Activated CD4-positive, alpha-beta memory T cell treated with anti-CD3 and anti-CD28 coated beads, Interleukin-2, amount 10 ng/mL, durations not matched to agents 7 days and 5 days (primary cell): ENCODE measurements at places on chromosomes 1 and 21.
A peak's percentile ranks its signal among the peaks of the same experiment; 100 is the strongest.

GRCh38 chr1:9454494-9455066 lies 84.7 kb upstream of the SLC25A33 start:
- no peak for DNase-seq

GRCh38 chr1:29326123-29326522 lies 89.8 kb downstream of the PTPRU start:
- DNase-seq, result no peak

DNA sequence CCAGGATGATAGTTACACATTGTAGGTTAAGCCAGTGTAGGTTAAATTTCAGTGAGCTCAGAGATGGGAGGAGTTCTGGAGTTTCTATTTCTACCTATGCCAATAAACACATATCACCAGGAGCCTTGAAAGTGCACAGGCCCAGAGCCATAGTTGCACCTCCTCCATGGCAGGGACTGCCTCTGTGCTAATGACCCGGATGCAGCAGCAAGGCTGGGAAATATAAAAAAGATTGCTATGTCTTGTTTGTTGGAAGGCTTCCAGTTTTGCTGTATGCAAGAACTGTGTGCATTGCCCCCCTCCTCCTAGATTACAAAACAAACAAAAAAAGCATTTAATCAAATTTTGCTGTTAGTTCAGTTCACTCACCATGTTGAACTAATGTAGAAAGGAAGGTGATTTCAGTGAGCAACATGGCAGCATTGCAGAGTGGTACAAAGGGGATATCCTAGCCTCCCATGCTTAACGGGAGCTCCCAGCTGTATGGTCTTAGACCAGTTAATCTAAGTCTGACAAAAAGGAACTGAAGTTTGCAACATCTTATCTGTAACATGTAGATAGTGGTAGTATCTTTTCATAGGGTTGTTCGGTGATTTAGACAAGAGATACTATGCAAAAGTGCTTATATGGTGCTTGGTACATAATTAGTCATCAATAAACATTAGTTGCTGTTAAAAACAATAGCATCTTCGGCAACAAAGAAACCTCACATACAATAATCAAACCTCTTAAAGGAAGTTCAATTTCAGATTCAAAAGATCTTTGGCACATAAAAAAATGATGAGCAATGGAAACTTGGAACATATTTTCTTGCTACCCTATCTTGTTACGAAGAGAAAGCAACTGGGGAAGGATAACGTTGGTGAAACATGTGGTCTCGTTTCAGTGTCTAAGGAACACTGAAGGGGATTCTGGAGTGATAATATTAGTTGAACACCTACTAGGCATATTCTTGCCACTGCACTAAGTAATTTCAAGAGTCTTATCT lies 309.5 kb downstream of the ASTN1 start:
- no peak for DNase-seq

DNA sequence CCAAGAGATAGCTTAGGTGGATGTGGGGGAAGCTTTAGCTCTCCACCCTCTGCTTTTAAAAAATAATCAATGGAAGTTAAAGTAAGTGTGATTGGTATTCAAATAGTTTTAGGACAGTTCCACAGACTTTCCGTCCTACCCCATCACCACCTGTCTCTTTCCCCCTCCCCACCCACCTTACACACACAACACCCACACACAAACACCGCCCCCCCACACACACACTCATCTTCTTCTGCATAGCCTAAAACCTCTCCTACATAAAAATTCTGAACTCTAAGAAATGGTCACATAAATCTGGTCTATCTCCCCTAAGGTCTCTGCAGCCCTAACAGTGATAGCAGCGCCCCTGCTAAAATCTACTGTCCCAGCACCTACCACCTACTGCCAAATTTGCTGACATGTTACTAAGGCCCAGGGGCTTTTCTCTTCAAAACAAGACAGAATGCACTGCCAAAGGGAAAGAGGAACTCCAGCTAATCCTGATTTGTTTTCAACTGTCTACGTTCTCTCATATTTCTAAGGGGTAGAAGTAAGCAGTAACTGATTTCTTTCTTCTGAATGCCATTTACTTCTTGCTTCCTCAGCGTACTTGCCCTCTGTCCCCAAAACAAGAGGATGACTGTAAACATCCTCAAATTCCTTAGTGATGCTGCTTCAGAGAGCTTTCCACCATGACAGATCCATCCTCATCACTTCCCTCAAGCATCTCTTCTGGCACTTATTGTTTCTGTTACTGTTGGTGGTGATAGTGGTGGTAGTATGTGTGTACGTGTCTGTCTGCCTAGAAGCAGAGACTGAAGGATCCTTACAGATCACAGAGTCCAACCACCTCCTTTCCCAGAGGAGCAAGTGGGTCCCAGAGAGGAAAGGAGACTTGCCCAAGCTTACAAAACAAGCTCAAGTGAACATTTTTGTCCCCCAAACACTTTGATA lies 56.8 kb downstream of the LUZP1 start:
- DNase-seq, result no peak

DNA sequence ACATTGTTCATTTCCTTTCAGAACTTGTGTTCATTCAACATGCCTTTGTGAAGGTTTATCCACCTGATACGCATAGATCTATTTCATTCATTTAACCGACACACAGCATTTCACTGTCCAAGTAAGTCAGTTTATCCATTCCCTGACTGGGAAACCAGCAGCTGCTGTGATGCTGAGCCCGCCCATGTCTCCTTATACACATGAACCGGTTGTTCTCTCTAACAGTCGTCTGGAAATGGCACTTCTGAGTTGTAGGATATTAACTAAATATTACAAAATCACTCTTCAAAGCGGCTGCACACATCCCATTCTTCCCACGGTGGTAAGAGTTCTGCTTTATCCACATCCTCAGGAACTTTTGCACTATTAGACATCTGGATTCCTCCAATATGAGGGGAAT lies 71.1 kb downstream of the NPHP4 start:
- no peak for DNase-seq

GRCh38 chr1:202014915-202015661 lies 4.7 kb downstream of the ELF3 start:
- DNase-seq, result no peak

GRCh38 chr1:47875036-47875435 lies 122.1 kb downstream of the TRABD2B start:
- no peak for DNase-seq

GRCh38 chr1:24294228-24294672 lies 24.9 kb upstream of the GRHL3 start:
- no peak for DNase-seq

DNA sequence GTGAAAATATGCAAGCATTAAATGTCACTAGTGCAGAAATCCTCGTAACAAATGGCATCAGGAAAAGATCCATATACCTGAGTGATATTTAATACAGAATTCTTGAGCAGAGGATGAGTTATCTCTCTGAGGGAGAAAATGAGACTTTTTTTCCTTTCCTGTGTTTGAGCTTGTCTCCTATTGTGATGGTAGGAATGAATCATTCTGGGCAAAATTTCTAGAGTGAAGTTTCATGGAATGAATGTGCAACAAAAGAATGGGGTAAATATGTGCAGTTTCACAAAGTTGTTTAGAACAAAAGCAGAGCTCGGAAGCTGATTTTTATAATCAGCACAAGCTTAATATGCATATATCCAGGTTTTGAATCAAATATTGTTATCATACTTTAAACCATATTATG lies 4.6 kb downstream of the CTPS1 start:
- no peak for DNase-seq

- DNase-seq, result no peak
These were observed 32.9 kb downstream of the C21orf91 start for GRCh38 chr21:17786071-17786850.

DNA sequence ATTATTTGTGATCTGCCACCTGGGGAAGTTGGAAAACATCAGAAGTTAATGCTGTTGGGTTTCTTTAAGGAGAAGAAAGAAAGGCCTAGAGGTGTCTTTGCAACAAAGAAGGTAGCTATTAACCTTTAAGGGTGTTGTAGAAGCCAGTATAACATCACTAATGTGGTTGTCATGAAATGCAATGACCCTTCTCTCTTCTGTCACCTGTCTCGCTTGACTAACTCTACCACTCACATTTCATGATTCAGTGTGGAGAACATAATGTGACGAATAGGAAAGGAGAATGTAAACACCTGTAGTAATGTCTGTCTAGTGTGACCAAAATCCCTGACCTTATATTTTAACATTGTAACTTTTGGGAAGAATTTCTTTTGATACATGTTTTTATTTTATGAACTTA lies 211.7 kb upstream of the UBE2U start:
- no peak for DNase-seq

DNA sequence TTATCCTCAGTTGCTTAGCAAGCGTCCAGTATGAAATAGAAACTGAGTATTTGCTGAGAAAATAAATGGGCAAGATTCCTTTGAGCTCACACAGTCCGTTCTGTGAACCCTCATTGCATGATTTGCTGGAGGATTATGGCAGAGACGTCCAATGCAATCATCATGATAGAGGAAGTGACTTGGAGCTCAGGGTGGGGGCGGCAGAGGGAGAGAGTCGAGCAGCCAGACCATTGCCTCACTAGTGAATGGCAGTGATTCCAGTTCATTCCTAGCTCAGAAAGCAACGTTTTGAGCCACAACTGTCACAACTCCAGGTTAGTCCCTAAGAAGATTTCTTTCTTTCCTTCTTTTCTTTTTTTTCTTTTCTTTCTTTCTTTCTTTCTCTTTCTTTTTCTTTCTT lies 27.5 kb upstream of the COL9A2 start:
- peak; percentile 24 for DNase-seq

DNA sequence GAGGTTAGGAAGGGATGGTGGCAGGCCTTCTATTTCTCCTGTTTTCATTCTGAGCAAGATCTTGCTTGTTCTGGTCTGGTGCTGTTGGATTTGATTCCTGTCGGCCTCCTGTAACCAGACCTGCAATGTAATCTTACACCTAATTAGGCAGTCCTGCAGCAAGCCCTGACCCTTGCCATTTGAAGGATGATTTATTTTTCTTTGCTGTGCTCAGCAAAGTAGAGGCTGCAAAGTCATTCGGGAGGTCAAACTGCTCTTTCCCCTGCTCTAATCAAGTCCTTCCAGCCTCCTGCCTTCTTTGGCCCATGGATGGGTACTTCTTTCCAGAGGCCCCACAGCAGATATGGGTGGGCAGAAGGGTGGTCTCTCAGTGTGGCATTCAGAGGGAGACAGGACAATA lies 417.7 kb upstream of the USP24 start:
- no peak for DNase-seq

- no peak for DNase-seq
These were observed 33.3 kb downstream of the KRTAP19-8 start for GRCh38 chr21:31005019-31005418.

DNA sequence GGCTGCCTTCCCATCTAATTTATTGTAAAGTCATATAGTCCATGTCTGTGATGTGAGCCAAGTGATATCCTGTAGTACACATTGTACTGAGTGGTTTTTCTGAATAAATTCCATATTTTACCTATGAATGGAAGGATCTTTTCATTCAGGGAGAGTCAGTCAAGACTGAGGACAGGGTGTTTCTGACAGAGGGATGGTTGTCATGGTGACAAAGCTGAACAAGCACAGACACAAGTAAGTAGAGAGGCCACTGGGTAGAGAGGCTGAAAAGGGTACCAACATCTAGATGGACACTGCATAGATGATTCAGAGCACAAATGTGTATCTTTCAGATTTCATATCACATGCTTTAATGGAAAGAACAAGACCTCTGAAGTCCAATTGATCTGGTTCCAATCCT lies 22.6 kb upstream of the IL20 start:
- DNase-seq, result no peak

GRCh38 chr1:185435696-185436379 lies 118.8 kb upstream of the IVNS1ABP start:
- DNase-seq, result no peak

DNA sequence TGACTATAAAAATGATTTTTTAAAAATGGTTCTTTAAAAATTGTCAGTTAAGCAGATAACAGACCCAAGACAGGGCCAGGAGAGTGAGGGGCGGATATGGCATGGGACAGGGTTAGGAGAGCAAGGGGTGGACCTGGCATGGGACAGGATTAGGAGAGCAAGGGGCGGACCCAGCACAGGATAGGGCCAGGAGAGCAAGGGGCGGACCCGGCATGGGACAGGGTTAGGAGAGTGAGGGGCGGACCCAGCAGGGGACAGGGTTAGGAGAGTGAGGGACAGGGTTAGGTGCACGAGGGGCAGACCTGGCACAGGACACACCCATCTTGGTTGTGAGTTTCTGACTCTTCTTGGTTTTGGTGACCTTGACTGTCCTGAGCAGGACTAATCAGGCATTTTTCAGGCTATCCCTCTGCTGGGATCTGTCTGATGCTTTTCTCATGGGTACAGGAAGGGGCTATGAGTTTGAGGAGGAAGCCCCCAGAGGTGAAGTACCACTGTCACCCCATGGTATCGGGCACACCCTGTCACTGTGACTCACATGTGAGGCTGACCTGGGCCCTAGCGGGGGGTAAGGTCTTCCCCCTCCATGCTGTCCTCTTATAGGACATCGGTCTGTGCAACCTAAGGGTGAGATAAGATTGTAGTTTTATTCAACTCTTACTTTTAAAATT lies 159.0 kb upstream of the COL6A1 start:
- no peak for DNase-seq

DNA sequence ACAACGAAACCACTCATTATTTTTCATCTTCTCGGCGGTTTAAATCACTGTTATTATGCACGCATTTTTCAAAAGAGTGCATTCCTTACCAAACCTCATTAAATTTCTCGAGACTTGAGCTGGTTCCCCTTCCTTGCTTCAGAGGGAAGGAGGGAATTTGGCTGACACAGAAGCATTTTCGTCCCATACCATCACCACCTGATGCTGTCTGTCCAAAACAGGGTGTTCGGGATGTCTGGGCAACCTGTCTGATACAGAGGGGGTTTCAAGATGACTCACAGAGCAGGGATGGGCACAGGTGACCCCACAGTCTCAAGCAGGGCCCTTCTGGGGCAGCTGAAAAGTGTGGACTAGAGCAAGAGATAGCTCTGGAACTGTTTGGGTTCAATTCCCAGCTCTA lies 12.3 kb upstream of the RCC2 start:
- DNase-seq, result no peak

- no peak for DNase-seq
These were observed 1.3 kb downstream of the COL24A1 start for GRCh38 chr1:86155051-86155806.

- DNase-seq, result no peak
These were observed 27.2 kb upstream of the SLC26A9 start for GRCh38 chr1:205970486-205970885.

- no peak for DNase-seq
These were observed 24.6 kb downstream of the B3GALT5 start for GRCh38 chr21:39637197-39637970.

- no peak for DNase-seq
These were observed 248.8 kb upstream of the PBX1 start for GRCh38 chr1:164310166-164310565.

DNA sequence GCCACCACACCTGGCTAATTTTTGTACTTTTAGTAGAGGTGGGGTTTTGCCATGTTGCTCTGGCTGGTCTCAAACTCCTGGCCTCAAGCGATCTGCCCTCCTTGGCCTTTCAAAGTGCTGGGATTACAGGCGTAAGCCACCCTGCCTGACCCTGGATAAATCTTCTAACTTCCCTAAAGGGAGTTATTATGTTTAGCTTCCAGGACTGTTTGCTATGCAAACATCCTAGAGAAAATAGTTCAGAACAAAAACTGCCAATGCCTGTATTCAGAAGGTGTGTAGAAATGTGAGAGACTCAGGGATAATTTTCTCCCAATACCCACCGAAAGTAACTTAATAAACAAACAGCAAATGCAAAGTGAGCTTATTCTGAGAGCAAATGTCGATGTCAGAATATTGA lies 301.2 kb downstream of the TGFB2 start:
- no peak for DNase-seq
